ENCODE measurements at places on chromosomes 6 and 20. TPM values are rescaled to one million over a fixed set of nuclear protein-coding genes. Genes with fewer than 3 reads are reported as not detected.

The CLIC5 gene
- not detected for total RNA-seq

The FAM83C gene
- total RNA-seq, result not detected

The LPA gene
- not detected for total RNA-seq

The FAM162B gene
- 3.9 TPM for total RNA-seq

The CHRNA4 gene
- not detected for total RNA-seq

The RHAG gene
- not detected for total RNA-seq

The COL12A1 gene
- total RNA-seq, result 1,107 TPM

The EDN1 gene
- total RNA-seq, result 2.9 TPM

The VGLL2 gene
- not detected for total RNA-seq

The OR5V1 gene
- not detected for total RNA-seq

The SFTA2 gene
- total RNA-seq, result not detected

The TTI1 gene
- total RNA-seq, result 15.8 TPM

The ADGRB3 gene
- under 0.01 TPM for total RNA-seq

The LY6G6D gene
- total RNA-seq, result not detected

The GSTA3 gene
- total RNA-seq, result not detected

The NQO2 gene
- total RNA-seq, result 12.1 TPM

The TGM3 gene
- not detected for total RNA-seq

The ANGPT4 gene
- not detected for total RNA-seq

The TRIM40 gene
- not detected for total RNA-seq

The C2 gene
- total RNA-seq, result 1.3 TPM

The MACROD2 gene
- total RNA-seq, result 1.6 TPM

The RAB32 gene
- total RNA-seq, result 148 TPM

The MAPK13 gene
- total RNA-seq, result 10.8 TPM

The CCDC28A gene
- total RNA-seq, result 13.4 TPM

The ECT2L gene
- not detected for total RNA-seq

The SEL1L2 gene
- total RNA-seq, result not detected

The DOK5 gene
- total RNA-seq, result 1.3 TPM

All from fibroblast of villous mesenchyme (primary cell).